LoVo (cell line): ENCODE measurements at places on chromosomes 11 and 22.

GRCh38 chr11:30665067-30665466 is 78.9 kb upstream of the MPPED2 start:
- no peak for DNase-seq

GRCh38 chr11:35994421-35994820 is 50.6 kb downstream of the LDLRAD3 start:
- DNase-seq = no peak

GRCh38 chr11:36471577-36471976 is 38.5 kb downstream of the TRAF6 start:
- no peak for DNase-seq

GRCh38 chr22:40690370-40690769 is 11.1 kb downstream of the MCHR1 start:
- no peak for DNase-seq

GRCh38 chr11:118851970-118852369 is 31.7 kb upstream of the CXCR5 start:
- DNase-seq = no peak

DNA sequence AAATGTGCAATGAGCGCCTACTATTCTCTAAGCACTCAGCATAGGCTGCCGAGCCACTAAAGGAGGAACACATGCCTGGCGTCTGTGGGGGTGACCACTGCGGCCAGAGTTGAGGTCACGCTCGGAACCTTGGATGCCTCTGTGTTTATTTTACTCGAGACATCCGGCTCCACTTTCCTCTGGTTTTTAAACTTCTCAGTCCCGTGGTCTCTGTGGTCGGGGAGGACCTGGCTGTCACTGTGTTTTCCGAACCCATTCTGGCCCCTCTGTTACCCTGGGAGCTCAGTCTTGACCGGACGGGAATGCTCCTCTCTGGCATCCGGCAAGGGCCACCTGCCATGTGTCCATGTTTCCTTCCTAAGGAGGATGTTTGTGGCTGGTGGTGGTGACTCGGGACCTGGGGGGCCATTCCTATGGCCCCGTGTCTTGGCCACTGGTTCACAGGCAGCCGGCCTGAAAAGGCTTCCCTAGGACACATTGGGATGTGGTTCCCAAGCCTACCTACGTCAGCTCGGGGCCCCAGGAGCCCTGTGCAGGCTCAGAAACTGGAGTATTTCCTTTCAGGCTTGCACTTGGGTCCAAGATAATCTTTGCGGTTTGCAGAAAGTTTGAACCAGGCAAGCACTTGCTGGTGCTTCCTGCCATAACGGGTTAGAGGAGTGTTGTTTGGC is 46.7 kb upstream of the PARVG start:
- DNase-seq = no peak

DNA sequence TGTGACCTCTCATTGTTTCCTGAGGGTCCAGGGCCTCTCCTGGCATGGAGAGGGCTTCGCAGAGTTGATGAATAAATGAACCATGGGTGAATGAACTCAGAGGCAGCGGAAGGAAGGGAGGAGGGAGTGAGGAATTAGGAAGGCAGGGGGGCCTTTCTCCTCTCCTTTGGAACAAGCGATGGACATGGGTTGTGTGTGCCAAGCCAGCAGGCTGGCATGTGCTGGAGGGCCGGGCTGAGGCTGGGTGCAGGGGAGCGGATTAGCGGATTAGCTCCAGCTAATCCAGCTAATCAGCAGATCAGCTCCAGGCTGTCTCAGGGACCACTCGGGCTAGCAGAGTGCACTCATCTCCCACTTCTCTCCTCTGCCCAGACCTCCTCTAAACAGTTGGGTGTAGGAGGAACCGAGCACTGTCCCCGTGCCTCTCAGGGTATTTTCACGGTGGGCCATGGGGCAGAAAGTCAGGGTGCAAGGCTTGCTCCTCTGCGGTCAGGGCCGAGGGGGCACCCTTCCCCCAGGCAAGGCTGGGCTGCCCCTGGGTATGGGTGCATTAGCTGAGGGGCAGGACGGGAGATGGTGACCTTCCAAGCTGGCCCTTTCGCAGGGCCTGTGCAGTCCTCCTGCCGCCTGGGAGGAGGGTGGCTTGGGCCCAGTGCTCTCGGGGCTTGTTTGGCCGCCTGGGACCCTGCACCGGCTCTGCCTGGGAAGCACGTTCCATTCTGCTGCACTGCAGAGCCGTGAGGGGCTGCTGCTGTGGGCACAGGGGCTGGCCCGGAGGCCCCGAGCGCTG is 120.3 kb upstream of the B3GAT1 start:
- DNase-seq = no peak

- DNase-seq = no peak
These were observed 253.4 kb downstream of the FAM76B start for GRCh38 chr11:95536047-95536690.
